ENCODE measurements at places on chromosomes 4 and X.

DNA sequence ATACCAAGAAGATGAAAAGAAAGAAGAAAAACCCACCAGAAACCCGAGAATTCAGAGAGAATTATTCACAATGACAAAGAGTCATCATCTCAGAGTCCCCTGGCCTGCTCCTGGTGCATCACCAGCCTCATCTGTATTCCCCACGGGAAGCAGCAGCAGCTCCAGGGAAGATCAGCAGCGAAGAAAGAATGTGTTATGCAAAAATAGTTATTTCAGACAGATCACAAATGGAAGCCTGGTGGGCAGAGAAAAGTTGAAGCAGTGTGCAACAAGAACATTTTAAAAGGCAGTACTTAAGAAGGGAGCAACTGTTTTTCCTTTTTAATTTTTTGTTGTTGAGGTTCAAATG is 189.2 kb downstream of the PPP3CA start:
- DNase-seq, result no peak

DNA sequence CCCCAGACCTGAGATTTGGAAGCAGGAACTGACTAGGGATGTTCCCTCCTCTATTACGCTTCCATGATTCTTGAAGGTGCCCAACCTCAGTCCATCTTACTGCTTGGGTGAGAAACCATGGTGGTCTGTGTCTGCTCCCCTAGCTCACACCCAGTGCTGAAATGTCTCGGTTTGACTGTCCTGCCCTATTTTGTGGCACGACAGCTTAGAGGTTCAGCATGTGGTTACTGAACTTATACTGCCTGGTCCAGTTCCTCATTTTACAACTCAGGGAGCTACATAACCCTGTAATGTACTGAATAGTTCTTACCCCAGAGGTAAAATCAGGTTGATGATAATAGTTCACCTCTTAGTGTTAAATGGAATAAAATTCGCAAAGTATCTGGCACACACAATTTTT is 203.1 kb downstream of the RBM46 start:
- no peak for DNase-seq

- DNase-seq, result no peak
Measured at GRCh38 chrX:106612393-106612763, 600 bp downstream of the RADX start.

- DNase-seq, result no peak
Measured at GRCh38 chr4:78704981-78705683, 71.0 kb upstream of the BMP2K start.

DNA sequence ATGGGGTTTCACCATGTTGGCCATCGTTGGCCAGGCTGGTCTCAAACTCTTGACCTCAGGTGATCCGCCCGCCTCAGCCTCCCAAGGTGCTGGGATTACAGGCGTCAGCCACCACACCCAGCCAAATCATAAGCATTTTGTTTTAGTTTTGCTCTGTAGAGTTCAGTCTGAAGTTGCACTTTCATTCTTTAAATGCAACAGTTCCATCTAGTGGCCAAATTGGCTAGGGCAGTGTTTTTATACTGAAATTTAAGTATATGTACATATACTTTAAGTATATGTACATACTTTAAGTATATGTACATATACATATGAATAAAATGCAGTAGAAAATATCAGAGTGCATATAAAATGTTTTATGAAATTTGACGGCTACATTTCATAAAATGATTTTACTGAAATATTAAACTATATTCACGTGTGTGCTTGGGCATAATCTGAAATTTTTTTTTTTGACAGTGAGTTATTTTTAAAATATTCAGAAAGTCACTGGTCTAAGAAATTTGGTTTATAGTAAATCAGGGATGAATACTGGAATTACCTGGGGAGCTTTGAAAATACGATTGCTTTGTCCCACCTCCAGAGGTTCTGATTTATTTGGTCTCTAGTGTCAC is 145.5 kb downstream of the NWD2 start:
- no peak for DNase-seq

Measured in CD4-positive, alpha-beta T cell treated with Interleukin-17A for 4 hours (primary cell).